Activated CD4-positive, CD25-positive, alpha-beta regulatory T cell (primary cell): ENCODE measurements at places on chromosomes 2 and 18.

DNA sequence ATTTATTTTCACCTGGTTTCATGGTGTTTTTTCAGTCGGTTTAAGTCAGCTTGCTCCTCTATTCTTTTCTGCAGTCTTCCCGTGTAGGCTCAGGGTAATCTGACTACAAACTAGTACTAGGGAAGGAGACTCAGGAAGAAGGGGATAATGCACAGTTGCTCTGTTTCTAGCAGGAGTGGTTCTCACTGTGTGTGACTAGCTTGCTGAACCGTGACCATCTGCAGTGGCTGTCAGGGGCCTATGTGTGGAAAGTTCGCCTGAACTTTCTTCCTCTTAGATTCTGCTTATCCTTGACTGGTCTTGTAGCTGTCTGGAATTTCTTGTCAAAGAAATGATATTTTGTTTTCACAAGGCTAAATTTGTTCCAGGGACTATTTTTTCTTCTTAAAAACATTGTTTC lies 46.3 kb upstream of the AQP4 start:
- DNase-seq: no peak

DNA sequence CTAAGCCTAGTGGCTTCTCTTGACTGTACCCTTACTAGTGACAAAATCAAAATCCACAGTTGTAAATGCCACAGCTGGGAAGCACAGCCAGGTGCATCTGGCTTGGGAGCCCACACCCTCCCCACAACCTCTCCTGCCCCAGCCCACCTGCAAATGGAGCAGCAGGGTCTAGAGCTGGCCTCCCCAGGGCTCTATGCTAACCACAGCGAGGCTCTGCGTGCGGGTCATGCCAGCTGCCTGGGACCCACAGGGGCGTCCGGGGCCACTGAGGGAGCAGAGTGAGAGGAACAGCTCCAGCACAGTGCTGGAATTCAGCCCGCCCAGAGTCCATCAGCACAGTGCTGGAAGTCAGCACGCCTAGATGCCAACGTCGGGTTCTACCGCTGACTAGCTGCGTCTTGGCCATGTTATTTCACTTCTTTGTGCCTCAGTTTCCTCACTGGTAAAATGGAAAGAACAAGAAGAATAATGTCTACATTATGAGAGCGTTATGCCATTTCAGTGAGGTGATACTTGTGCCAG lies 109.1 kb upstream of the ID2 start:
- no peak for DNase-seq

- DNase-seq: no peak
These were observed 55.8 kb upstream of the NCK2 start for GRCh38 chr2:105688946-105689345.

DNA sequence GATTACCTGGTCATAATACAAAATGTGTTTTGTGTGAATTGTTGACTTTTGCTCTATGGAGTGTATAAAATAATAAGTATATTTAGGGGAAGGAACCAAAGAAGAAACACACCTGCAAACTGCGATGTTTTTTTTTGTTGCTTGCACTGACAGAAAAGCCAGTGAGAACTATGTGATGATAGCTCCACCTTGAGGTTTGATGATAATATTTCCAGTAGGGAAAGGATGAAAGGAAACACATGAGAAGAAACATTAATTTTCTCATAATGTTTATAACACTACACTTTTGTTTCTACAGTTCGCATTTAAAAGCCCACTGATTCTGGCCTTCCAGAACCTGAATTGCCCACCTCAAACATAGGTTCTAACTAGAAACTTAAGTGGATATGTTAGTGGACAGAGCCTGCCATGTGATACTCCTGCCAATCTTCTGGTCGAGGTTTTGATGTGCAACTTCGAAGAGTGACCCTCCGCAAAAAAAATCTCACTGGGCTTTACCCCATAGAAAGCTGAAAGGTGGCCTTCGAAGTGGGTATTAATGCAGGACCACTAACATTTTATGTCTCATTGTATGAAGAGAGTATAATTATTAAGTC lies 476.4 kb upstream of the SPHKAP start:
- DNase-seq: no peak

DNA sequence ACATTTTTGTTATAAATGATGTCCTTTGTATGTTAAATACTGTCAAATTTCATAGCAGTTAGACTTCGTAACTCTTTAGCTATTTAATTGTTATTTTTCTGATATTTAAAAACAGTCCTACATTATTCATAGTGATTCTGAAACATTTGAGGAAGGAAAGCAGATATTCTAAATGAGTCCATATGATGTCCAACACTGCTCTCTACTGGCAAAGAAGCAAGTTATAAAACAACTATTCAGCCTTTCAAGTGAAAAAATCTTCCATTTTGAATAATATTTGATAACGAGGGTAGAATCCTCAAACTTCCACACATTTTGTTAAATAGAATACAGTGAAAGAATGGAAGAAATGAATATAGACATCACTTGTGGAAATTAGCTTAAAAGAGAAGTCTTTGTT lies 220.8 kb downstream of the GULP1 start:
- no peak for DNase-seq
